ENCODE measurements at places on chromosomes 2 and 18. TPM values are rescaled to one million over a fixed set of nuclear protein-coding genes. Genes with fewer than 3 reads are reported as not detected.

- no peak for DNase-seq
Observed at GRCh38 chr2:24712296-24712695, 80.9 kb downstream of the PTRHD1 start.

- DNase-seq, result no peak
Observed at GRCh38 chr2:38829971-38830370, 45.8 kb downstream of the DHX57 start.

Gene TSPYL6
- not detected for polyA plus RNA-seq

DNA sequence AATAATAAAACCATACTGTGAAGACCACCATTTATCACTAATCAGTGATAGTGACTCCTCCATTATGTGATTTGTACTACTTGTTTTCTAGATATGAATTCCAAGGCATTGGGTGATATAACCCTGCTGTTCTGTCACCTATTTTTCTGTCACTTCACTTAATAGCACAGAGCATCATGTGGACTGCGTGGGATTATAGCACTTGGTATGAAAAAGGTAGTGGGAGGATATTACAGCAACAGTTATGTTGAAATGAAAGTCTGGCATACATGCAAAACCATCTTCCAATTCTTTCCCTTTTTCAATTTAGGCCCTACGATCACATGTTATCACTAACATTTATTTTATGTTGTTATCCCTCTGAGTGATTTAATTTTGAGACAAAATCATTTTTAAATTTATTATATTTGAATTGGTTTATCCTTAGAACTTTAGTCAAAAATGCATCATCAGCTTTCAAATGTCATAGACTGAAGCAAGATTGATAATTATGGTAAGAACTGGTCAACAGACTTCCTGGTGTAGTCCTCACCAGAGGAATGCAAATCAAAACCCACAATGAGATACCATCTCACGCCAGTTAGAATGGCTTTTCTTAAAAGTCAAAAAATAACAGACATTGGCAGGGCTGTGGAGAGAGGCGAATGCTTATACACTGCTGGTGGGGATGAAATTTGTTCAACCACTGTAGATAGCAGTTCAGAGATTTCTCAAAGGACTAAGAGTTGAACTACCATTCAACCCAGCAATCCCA lies 242.6 kb downstream of the IKZF2 start:
- DNase-seq, result no peak

- no peak for DNase-seq
Observed at GRCh38 chr2:140714586-140714985, 1416.2 kb downstream of the LRP1B start.
